ENCODE measurements at places on chromosomes 4 and X.
A peak's percentile ranks its signal among the peaks of the same experiment; 100 is the strongest.

GRCh38 chr4:51831133-51831532 lies 11.8 kb upstream of the DCUN1D4 start:
- peak; percentile 48 for DNase-seq

- DNase-seq = no peak
Observed at GRCh38 chr4:24975510-24975909, 55.2 kb downstream of the LGI2 start.

- peak; percentile 46 for DNase-seq
Observed at GRCh38 chr4:122086338-122087065, 65.6 kb upstream of the BLTP1 start.

- no peak for DNase-seq
Observed at GRCh38 chr4:91258326-91258725, 1045.4 kb upstream of the GRID2 start.

GRCh38 chr4:139672215-139672614 lies 6.6 kb downstream of the MGST2 start:
- no peak for DNase-seq

DNA sequence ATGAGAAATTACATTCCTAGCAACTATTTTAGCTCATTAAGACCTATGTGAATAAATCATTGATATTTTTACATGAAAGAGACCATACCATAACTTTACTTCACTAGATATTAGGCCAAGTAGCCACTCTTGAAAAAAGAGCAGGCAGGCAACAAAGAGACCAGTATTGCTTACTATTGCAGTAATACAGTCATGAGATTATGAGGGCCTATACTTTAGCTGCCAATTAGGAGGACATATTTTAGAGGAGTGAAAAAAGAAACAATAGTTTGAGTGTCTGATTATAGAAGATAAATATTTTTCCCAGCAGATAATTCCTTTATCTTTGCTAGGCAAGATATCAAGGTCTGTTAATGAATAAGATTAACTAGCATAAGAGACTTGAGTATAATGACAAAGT lies 739.0 kb downstream of the GRID2 start:
- DNase-seq = no peak
